NCI-H1417 (cell line): ENCODE measurements at places on chromosomes 2 and 18.
A peak's percentile ranks its signal among the peaks of the same experiment; 100 is the strongest.

- DNase-seq, result peak; percentile 9
These were observed 91.2 kb upstream of the KLHL29 start for GRCh38 chr2:23293731-23294130.

GRCh38 chr2:28263690-28264089 is 129.0 kb upstream of the FOSL2 start:
- DNase-seq, result peak; percentile 16

GRCh38 chr2:134359367-134360081 is 105.7 kb downstream of the MGAT5 start:
- DNase-seq, result peak; percentile 56

DNA sequence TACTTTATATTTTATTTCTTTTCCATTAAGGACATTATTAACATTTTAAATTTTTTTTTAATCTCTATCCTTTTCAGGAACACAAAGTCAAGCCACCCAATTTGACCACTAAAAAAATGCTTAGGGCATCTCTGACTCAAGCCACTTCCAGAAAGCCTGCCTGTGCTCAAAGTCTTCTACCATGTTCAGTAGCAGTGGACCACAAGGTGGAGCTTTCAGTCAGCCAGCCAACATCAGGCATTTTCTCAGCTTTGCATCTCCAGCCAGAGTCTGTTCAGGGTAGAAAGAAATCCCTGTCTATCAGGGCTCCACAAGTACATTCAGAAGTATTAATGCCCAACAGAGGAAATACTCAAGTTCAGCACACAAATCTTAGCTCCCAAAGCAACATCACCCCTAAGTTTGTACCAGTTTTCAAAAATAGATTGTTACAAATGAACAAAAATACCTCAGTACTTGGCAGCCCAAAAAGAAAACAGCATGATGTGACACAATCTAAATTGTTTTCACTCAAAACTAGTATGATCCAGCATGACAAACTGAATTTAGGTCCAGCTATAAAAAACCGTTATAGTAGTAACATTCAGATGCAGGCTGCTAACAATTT is 37.6 kb downstream of the C18orf63 start:
- peak; percentile 17 for DNase-seq

DNA sequence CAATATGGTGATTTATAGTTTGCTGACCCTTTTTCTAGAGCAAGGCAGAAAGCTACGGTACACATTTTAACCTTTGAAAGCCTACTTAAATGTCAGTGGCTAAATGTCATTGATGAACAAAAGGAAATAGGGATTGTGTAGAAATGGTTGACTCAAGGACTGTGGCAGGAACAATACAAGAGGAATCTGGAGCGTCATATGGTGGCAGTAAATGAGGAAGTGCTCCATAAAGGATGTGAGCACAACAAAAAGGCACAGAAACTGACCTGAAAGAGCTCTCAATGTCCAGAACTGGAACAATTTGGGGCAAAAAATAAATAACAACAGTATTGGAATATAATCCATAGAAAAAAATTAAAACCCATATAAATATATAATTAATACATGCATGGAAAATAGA is 443.9 kb upstream of the VRK2 start:
- DNase-seq, result no peak

DNA sequence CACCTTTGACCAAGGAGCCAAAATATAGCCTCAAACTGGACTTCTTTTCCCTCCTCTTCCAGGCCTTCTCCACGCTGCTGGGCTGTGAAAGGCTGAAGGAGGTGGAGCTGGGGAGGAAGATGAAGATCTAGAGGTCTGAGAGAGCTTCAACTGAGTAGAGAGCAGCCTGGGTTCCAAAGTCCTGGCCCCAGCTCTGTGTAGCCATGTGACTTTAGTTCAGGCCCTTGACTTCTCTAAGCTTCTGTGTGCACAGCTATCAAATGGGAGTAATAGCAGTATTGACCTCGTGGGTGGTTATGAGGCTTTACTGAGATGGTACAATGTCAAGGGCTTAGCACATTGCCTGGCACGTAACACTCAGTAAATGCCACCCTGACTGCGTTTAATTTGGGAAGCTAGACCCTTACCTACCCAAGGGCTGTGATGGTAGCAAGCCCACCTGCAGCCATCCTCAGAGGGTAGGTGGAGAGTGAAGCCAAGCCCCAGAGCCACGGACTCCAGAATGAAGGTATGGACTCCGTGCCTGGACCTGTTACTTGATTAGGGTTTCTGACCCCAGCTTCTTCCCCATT is 38.4 kb downstream of the SERTAD2 start:
- DNase-seq, result no peak

GRCh38 chr2:119252186-119253113 is 28.8 kb downstream of the STEAP3 start:
- DNase-seq, result no peak

- peak; percentile 32 for DNase-seq
These were observed 1700.5 kb upstream of the TMEFF2 start for GRCh38 chr2:193895226-193895625.

- no peak for DNase-seq
These were observed 889 bp downstream of the ZC3H15 start for GRCh38 chr2:186486651-186487647.

DNA sequence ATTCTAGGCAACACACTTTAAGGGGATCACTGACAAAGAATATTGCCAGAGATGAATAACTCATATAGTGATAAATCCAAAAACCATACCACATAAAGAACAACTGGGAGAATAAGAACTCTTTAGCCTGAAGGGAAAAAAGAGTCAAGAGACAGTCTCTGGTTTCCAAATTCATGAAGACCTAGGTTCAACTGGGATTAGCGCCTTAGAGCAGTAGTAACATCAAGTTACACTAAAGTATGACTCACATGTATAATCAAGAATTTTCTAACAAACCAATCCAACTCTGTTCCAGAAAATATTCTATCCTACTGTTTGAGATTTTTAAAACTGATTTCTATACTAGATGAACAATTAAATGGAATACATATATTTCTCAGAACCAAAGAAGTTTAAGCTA is 93.8 kb downstream of the USP34 start:
- no peak for DNase-seq

DNA sequence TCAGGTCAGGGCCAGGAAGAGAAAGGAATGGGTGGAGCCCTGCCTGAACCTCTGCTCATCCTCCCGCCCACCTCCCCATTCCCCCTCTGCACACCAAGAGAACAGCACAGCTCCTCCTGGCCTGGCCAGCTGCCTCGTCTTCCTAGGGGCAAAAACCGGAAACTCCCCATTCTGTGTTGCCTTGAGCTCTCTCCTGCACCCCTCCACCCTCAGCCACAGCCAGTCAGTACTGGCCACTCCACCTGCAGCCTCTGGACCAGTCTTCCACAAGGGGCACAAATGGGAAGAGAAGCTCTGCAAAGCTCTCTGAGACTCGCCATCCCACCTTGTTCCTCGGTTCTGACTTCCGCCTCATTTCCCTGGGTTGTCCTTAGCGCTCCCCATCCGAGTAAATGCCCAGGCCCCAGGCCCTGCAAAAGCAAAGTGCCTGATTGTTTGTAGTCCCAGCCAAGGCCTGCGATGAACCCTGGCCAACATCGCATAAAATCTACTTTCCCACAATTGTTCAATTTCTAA is 39.3 kb upstream of the SLC35G4 start:
- DNase-seq, result no peak

- DNase-seq, result no peak
These were observed 74.6 kb downstream of the ZRANB3 start for GRCh38 chr2:135456431-135456830.

GRCh38 chr2:36797324-36798070 is 101.0 kb downstream of the VIT start:
- DNase-seq, result no peak

GRCh38 chr18:25228410-25228809 is 123.6 kb downstream of the ZNF521 start:
- no peak for DNase-seq

DNA sequence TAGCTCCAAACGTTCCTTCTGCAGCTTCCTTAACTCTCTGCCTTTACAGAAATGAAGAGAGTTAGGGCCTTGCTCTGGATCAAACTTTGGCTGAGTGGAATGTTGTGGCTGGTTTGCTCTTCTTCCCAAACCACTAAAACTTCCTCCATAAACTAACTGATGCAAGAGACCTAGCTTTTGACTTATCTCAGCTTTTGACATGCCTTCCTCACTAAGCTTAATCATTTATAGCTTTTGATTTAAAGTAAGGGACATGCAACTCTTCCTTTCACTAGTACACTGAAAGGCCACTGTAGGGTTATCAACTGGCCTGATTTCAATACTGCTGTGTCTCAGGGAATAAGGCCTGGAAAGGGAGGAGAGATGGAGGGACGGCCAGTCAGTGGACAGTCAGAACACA is 8.3 kb downstream of the PXDN start:
- DNase-seq, result no peak

GRCh38 chr2:24830351-24830750 is 37.1 kb downstream of the CENPO start:
- no peak for DNase-seq

DNA sequence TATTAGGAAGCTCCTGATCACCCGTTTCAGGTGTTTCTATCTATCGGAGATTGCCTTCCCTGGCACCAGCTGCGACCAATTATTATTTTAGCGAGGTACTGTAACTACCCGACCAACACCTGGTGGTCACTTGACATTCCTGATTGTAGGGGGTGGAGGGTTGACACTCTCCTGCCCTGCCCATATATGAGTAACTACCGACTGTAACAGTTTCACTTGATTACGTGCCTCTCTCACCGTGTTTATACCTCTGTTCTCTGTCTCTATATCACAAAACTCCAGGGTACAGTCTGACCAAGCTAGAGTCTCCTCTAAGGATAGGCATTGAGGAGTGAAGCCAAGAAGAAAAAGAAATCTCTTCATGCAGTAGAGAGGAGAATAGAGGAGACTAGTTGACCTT is 268.0 kb upstream of the LRATD1 start:
- no peak for DNase-seq

DNA sequence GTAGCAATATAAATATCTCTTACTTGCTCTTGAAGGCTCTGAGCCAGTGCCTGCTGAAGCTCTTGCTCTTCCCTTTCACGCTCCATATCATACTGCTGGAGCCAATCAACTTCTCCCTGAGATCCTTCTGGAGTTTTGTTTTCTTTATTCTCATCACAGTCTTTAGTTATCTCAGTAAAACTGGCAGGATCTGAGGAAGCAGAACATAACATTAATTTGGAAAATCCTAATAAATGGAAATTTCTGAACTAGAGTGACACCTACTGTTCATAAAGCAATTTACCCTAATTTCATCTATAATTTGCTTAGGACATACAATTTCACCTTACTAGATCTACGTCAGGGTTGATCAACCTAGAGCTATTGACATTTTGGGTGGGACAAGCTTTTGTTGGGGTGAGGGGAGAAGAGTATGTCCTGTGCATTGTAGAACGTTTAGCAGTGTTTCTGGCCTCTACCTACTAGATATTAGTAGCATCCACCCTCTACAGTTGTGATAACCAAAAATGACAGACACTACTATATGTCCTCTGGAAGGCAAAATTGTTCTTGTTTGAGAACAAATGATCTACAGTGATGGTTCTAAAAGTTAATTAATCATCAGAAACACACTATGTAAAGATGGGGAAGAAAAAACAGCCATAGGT is 47.2 kb downstream of the VIL1 start:
- no peak for DNase-seq

DNA sequence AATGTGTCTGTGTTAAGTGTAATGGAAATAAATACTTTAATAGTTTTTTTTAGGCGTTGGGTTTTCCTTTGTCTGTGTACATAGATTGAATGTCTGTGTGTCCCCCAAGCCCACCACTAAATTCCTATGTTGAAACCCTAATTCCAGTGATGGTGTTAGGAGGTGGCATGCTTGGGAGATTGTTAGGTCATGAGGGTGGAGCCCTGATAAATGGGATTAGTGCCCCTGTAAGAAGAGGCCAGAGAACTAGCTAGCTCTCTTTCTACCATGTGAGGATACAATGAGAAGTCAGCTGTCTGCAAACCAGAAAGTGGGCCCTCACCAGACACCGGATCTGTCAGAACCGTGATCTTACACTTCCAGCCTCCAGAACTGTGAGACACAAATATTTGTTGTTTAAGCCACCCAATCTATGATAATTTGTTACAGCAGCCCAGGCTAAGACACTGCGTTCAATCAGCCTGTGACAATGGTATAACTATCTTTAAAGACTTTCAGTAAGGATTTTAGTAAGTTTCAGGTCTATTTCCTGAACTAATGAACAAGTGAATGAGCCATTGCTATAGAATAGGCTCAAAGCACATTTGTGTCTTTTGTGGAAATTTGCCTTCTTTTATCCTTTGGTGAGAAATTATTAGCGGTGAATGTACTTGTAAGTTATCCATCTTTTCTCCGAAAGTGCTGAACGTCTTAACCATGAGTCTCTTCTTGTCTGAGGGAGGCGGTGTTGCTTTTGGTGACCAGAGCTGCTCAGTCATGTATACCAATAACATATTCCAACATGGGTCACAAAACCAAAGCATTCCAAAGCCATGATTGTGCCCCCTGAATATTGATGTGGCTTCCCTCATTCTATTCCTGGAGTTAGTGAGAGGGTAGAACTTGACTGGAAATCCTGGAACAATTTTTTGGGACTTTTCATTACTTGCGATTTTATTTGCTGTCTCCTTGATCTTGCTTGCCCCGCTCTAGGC is 29.6 kb upstream of the IL1R1 start:
- no peak for DNase-seq

- DNase-seq, result no peak
These were observed 47.4 kb downstream of the RPE start for GRCh38 chr2:210049831-210050230.

GRCh38 chr2:96816836-96817702 is 1.0 kb downstream of the CNNM3 start:
- peak; percentile 63 for DNase-seq

GRCh38 chr2:11582862-11583752 is 49.3 kb downstream of the GREB1 start:
- peak; percentile 88 for DNase-seq

GRCh38 chr2:46198164-46198883 is 98.9 kb upstream of the EPAS1 start:
- DNase-seq, result no peak

GRCh38 chr2:149331023-149331400 is 625 bp downstream of the LYPD6 start:
- no peak for DNase-seq

- no peak for DNase-seq
These were observed 40.0 kb downstream of the TTC32 start for GRCh38 chr2:19861813-19862212.

DNA sequence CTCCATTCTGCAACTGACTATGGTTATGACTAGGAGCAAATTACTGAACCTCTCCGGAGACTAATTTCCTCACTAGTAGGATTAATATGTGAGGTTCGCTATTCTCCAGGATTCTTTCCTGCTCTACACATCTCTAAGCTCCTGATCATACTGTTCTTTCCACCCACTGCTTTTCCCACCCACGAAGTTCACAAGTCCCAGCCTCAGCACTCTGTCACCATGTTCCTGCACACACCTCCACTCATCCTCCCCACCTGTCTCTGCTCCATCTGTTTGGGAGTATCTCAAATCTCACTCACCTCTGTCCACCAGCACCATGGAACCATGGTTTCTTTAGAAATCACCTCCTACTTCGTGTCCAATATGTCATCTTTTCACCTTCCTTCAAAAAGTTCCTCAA is 185.3 kb downstream of the LRATD1 start:
- DNase-seq, result no peak

DNA sequence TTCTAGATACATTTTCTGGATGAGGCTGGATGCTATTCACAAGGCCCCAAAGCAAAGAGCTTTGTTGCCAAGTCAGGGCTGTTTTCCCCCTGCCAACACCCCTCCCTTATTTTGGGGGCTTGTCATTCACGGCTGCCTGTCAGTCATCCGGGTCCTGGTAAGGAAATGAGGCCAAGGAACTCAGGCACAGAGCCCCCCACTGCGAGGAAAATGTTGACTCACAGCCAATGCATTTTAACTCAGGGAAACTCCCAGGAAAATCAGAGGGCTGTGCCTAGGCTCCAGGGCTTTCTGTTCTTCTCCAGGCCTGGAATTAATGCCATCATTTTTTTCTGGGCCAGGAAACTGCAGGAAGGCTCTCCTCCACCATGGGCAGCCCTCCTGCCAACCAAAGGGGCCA is 241.1 kb downstream of the SMAD2 start:
- DNase-seq, result no peak
